Right lobe of liver (tissue), 6 donors: ENCODE measurements at places on chromosomes 12 and 14. TPM values are rescaled to one million over a fixed set of nuclear protein-coding genes. Genes with fewer than 3 reads are reported as not detected.

GRCh38 chr12:101858361-101858760 lies 19.0 kb upstream of the DRAM1 start:
- H3K4me3 ChIP-seq: no peak overlapping the region
- no peaks in the 10 kb centered on the region for H3K4me1 ChIP-seq
- DNase-seq: no peak
- no peak overlapping the region for H3K27ac ChIP-seq
- no peaks in the 10 kb centered on the region for H3K27me3 ChIP-seq

- H3K4me3 ChIP-seq: peak overlapping the region; percentile 46
- no peak overlapping the region for H3K27ac ChIP-seq
- no peaks in the 10 kb centered on the region for H3K27me3 ChIP-seq
- H3K36me3 ChIP-seq: no peaks in the 10 kb centered on the region
These were observed 100.7 kb downstream of the APAF1 start for GRCh38 chr12:98745578-98746391.

DNA sequence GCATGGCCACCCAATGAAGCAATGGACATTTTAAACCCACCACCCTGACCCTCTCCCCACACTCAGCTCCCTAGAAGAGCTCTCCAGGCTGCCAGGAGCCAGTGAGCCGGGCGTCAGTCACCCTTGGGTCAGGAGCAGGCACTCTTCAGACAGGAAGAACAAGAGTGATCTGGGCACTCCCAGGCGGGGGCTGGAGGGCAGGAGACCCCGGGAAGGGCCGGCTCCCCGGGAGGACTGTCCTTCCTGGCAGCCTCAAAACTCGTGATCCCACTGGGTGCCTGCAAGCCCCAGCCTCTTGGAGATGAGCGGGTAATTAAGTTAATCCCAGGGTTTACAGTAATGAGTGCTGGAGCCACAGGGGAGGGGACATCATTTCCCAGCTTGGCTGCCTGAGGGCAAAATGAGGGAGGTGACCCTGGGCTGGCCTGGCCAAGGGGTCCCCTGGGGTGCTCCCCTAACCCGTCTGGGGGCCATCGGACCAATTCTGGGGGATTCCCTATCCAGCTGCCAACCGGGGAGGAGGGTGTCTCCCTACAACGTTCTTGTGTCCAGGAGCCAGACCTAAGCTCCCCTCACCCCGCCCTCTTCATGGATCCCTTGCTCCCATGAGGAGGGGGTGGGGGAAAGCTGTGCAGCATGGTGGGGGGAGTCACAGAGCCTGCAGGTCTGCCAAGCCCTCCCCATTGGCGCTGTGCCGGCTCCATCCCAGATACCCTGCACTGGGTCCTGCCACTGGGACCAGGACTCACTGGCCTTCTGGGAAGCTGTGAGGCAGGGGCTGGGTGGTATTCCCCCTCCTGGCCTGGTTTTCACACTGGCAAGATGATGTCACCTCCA lies 59.2 kb downstream of the CCNK start:
- no peak overlapping the region for H3K4me3 ChIP-seq
- no peaks in the 10 kb centered on the region for H3K27me3 ChIP-seq
- no peaks in the 10 kb centered on the region for H3K4me1 ChIP-seq
- DNase-seq: no peak
- no peaks in the 10 kb centered on the region for H3K36me3 ChIP-seq

- no peaks in the 10 kb centered on the region for H3K4me1 ChIP-seq
- H3K27me3 ChIP-seq: no peaks in the 10 kb centered on the region
- H3K4me3 ChIP-seq: no peak overlapping the region
- H3K36me3 ChIP-seq: no peaks in the 10 kb centered on the region
- H3K27ac ChIP-seq: no peak overlapping the region
- DNase-seq: no peak
These were observed 152.3 kb downstream of the PHETA1 start for GRCh38 chr12:111216387-111217159.

DNA sequence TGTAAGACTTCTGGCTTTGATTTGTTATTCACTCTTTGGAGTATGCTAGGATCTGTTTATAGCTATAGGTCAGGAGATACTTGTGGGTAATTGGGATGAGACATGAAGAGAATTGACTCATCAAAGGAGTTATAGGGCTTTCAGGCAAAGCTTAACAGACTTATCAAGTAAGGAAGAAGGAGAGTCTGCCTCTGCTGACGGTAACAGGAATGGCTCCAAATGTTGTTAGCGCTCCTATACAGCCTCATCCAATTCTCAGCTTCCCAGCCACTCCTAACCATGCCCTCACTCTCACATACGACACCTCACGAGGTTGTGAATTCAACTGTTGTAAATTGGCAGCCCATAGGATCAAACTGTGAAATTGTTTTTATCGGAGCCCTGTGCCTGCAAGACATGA lies 140.5 kb downstream of the KCNA5 start:
- H3K4me1 ChIP-seq: no peaks in the 10 kb centered on the region
- no peaks in the 10 kb centered on the region for H3K27me3 ChIP-seq
- H3K27ac ChIP-seq: no peak overlapping the region
- no peaks in the 10 kb centered on the region for H3K36me3 ChIP-seq
- H3K4me3 ChIP-seq: no peak overlapping the region

DNA sequence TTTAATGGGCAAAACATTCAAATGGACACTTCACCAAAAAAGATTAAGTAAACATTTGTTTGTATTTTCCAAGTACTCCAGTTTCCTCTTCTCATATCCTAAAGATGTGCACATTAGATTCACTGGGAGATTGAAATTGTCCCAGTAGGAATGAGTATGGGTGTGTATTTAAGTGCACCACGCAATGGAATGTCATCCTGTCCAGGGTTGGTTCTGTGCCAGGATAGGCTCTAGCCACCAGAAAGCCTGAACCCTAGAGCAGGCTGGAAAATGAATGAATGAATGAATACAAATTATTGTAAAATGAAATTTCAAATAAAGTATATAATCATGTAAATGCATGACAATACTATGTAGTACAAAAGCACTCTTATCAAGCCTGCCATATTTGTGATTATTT lies 14.0 kb downstream of the CEP83 start:
- H3K27me3 ChIP-seq: no peaks in the 10 kb centered on the region
- no peak overlapping the region for H3K4me3 ChIP-seq
- DNase-seq: no peak
- H3K4me1 ChIP-seq: no peaks in the 10 kb centered on the region
- no peak overlapping the region for H3K27ac ChIP-seq

- no peaks in the 10 kb centered on the region for H3K27me3 ChIP-seq
- no peaks in the 10 kb centered on the region for H3K36me3 ChIP-seq
- H3K4me1 ChIP-seq: no peaks in the 10 kb centered on the region
- DNase-seq: no peak
- H3K27ac ChIP-seq: no peak overlapping the region
- H3K4me3 ChIP-seq: no peak overlapping the region
These were observed 54.9 kb downstream of the OTOGL start for GRCh38 chr12:80154261-80154660.

DNA sequence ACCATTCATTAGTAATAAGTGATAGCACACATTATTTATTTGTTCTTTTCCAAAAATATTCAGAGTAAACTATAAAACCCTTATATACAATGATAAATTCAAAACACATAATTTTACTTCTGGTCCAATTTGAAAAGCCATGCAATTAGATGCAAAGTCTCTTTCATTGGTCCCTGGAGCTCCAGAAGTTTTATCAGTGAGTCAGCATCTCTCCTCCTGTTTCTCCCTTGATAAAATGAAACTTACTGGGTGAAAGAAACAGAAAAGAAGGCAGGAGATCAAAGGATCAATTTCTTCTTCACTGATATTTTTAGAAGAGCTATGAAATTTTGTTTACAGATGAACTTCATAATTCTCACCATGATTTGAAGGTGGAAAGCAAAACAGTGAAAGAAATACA lies 47.5 kb downstream of the IFNG start:
- H3K4me1 ChIP-seq: no peaks in the 10 kb centered on the region
- DNase-seq: no peak
- H3K27me3 ChIP-seq: no peaks in the 10 kb centered on the region
- H3K4me3 ChIP-seq: no peak overlapping the region

- no peak overlapping the region for H3K27ac ChIP-seq
- no peak overlapping the region for H3K4me3 ChIP-seq
- no peak for DNase-seq
- H3K27me3 ChIP-seq: peaks cover 6% of the 10 kb centered on the region
- no peaks in the 10 kb centered on the region for H3K36me3 ChIP-seq
These were observed 2.9 kb downstream of the NGB start for GRCh38 chr14:77267937-77268699.

DNA sequence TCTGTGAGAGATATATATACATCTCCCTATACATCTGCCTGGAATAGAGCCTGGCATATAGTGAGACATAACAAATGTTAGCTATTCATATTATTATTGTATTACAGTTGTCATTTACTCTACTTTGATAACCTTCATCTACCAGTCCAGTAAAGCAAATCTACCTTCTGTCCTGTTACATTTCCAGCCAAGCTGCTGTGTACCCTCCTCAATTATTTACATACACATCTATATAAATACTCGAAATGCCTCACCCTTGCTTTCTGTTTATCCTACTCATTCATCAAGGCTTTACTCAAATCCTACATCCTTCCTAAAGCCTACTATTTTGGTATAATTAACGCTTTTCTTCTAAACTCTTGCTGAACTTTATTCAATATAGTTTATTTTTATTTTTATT lies 8.7 kb downstream of the ZBTB1 start:
- no peak for DNase-seq
- no peaks in the 10 kb centered on the region for H3K27me3 ChIP-seq
- H3K27ac ChIP-seq: no peak overlapping the region
- no peak overlapping the region for H3K4me3 ChIP-seq
- no peaks in the 10 kb centered on the region for H3K36me3 ChIP-seq

- DNase-seq: no peak
- H3K27me3 ChIP-seq: no peaks in the 10 kb centered on the region
- H3K4me1 ChIP-seq: no peaks in the 10 kb centered on the region
- no peak overlapping the region for H3K4me3 ChIP-seq
- no peaks in the 10 kb centered on the region for H3K36me3 ChIP-seq
These were observed 6.6 kb downstream of the RTN1 start for GRCh38 chr14:59863806-59864525.

DNA sequence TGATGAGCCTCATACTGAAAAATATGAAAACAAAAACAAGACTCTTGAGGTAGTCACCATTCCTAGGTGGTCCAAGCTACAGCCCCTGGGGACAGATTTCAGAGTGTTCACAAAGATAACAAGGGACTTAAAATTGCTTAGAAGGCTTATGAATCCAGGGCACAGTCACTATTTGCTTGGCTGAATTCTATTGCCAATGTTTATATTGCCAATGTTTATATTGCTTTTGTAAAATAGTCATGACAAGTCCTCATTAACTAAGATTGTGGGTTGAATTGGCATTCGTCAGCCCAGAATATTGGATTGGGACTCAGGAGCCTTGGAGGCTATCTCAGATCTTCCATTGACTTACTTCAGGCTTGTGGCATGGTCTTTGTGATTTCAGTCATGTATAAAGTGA lies 6.4 kb downstream of the TMEM117 start:
- no peak for DNase-seq
- H3K27ac ChIP-seq: no peak overlapping the region

LALBA gene
- not detected for total RNA-seq

SMOC1 gene
- 37.8 TPM for total RNA-seq

MIP gene
- not detected for total RNA-seq

ARHGEF25 gene
- 2.0 TPM for total RNA-seq

TCL1B gene
- total RNA-seq: not detected

VASH1 gene
- 2.0 TPM for total RNA-seq

ZNF84 gene
- total RNA-seq: 5.7 TPM

OR6C2 gene
- total RNA-seq: not detected
